ENCODE measurements at places on chromosomes 11 and 22. TPM values are rescaled to one million over a fixed set of nuclear protein-coding genes. Genes with fewer than 3 reads are reported as not detected.

SH3BP1 gene
- total RNA-seq = 51.9 TPM

BTBD18 gene
- not detected for total RNA-seq

ADORA2A gene
- 13.7 TPM for total RNA-seq

SCUBE2 gene
- total RNA-seq = 0.21 TPM

LDHAL6A gene
- total RNA-seq = not detected

ATXN10 gene
- 67.3 TPM for total RNA-seq

C11orf91 gene
- total RNA-seq = not detected

MRGPRX3 gene
- not detected for total RNA-seq

MAP4K2 gene
- total RNA-seq = 35.9 TPM

TRIM34 gene
- 2.4 TPM for total RNA-seq

PIWIL4 gene
- 1.7 TPM for total RNA-seq

RIMBP3C gene
- 3.2 TPM for total RNA-seq

SLC22A25 gene
- total RNA-seq = not detected

PTPRCAP gene
- total RNA-seq = 6.1 TPM

OR52H1 gene
- 0.83 TPM for total RNA-seq

ARHGAP8 gene
- total RNA-seq = 1.3 TPM

PELI3 gene
- total RNA-seq = 30.9 TPM

FXYD2 gene
- total RNA-seq = 0.07 TPM

SPI1 gene
- not detected for total RNA-seq

UQCC3 gene
- total RNA-seq = 18.8 TPM

Data from cardiac muscle cell (in vitro differentiated cells and primary cell).